ENCODE measurements at places on chromosomes 6 and 20. TPM values are rescaled to one million over a fixed set of nuclear protein-coding genes. Genes with fewer than 3 reads are reported as not detected.

Gene MMP24
- total RNA-seq: 19.0 TPM

GRCh38 chr6:150016324-150017185 lies 8.8 kb downstream of the RAET1L start:
- H3K36me3 ChIP-seq: no peaks in the 10 kb centered on the region
- H3K4me1 ChIP-seq: peaks cover 6% of the 10 kb centered on the region
- peaks cover 27% of the 10 kb centered on the region for H3K27me3 ChIP-seq
- no peak for DNase-seq
- H3K27ac ChIP-seq: no peak overlapping the region
- no peak overlapping the region for H3K4me3 ChIP-seq

- H3K36me3 ChIP-seq: peaks cover 19% of the 10 kb centered on the region
- DNase-seq: no peak
- no peaks in the 10 kb centered on the region for H3K4me1 ChIP-seq
- no peak overlapping the region for H3K27ac ChIP-seq
Measured at GRCh38 chr20:2806351-2806701, 5.9 kb upstream of the CPXM1 start.

DNA sequence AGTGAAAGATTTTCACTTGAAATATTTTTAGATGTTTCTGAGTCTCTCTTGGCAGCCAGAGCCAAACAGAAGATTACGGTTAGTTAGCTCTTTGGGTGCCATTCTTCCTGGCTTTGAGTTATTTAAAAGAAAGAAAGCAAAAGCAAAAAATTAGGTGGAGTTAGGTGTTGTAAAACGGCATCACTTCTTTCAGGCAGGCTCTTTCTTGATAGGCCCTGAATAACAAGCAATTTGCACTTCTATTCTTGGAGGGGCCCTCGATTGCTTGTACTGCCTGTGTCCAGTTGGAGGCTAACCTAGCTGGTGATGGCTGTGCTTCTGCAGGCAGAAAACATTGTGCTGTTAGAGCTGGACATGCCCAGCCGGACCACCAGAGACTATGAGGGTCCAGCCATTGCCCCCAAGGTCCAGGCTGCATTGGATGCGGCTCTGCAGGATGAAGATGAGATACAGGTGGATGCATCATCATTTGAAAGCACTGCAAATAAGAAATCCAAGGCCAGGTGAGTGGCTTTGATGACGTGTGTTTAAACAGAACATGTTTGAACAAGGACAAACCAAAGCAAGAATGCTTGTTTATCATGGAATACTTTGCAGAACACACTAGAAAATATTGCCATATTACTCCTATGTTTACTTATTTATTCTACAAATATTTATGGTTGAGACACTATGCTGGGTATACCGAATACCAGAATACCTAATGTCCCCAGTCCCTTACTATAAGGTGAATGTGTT lies 28.1 kb upstream of the ASXL1 start:
- H3K27ac ChIP-seq: no peak overlapping the region
- no peaks in the 10 kb centered on the region for H3K27me3 ChIP-seq
- no peaks in the 10 kb centered on the region for H3K4me1 ChIP-seq
- no peak for DNase-seq
- no peak overlapping the region for H3K4me3 ChIP-seq

DNA sequence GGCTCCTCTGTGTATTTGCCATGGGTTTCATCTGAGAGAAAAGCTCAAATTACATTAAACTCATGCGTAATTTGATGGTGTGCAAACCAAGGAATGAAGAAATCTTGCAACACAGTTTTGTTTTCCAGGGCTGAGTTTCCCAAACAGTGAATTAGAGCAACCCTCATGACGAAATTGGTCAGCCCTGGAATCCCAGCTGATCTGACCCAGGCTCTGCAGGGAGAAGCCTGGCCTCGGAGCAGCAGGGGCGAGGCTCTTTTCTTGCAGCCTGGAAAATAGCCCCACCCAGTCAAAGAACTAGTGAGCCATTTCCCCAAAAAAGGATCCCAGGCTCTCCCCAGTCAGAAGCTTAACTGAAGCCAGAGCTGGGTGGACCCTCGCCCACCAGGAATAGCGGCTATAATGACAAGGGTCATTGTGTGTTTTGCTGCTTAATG lies 107.3 kb upstream of the SNX9 start:
- H3K4me3 ChIP-seq: no peak overlapping the region
- peaks cover 6% of the 10 kb centered on the region for H3K4me1 ChIP-seq
- H3K27ac ChIP-seq: no peak overlapping the region
- no peaks in the 10 kb centered on the region for H3K36me3 ChIP-seq
- DNase-seq: no peak

DNA sequence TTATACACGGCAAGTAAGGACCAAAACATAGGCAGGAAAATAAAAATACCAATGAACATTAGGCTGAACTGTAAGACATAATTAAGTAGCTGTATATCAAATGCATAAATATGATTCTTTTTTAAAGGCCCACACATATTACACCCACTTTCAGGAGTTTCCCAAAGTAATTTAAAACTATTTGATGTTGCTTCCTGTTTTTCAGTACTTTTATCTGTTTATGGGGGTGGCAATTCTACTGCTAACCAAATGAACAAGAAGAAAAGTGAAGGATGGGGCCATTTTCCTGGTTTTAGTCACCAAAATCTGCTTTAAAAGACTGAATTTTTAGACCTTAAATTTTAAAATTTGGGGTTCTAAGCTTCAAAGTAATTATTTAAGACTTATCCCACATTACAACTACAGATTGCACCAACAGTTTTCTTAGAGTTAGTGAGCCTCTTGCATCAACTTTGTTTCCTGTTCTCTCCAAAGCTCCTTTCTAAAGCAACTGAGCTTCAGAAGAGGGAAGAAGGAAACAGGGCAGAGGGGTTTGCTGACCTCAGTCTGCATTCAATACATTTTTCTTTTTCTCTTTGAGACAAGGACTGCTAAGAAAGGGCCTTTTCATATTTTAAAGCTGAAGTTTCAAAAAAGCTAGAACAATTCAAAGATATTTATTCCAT lies 191.0 kb downstream of the BACH2 start:
- no peak for DNase-seq
- H3K36me3 ChIP-seq: peaks cover 18% of the 10 kb centered on the region
- H3K4me1 ChIP-seq: no peaks in the 10 kb centered on the region
- H3K27ac ChIP-seq: no peak overlapping the region
- H3K27me3 ChIP-seq: no peaks in the 10 kb centered on the region
